ENCODE measurements at places on chromosomes 4 and X.

- no peak for DNase-seq
Observed at GRCh38 chr4:566508-567295, 9.4 kb downstream of the TMEM271 start.

DNA sequence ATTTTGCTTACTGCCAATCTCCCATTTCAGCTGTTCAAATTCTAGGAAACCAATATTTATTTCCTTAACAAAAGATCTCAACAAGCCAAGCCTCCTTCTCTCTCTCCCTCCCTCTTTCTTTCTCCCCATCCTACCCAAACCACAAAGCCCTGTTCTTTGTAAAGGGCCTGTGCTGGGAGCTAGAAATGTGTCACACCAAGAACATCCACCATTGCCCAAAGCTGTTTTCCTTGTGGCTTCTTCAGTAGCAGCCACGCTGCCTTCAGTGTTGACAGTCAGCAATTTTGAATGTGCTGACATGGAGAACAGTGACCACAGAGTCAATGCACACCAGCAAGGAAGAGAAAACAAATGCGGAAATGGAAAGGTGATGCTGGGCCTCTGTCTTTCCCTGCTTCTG lies 203.0 kb downstream of the MAML3 start:
- DNase-seq, result peak; percentile 89

- peak; percentile 22 for DNase-seq
Observed at GRCh38 chr4:54660591-54660990, 2.8 kb downstream of the KIT start.

GRCh38 chrX:103428525-103428924 lies 52.2 kb downstream of the BEX3 start:
- no peak for DNase-seq

DNA sequence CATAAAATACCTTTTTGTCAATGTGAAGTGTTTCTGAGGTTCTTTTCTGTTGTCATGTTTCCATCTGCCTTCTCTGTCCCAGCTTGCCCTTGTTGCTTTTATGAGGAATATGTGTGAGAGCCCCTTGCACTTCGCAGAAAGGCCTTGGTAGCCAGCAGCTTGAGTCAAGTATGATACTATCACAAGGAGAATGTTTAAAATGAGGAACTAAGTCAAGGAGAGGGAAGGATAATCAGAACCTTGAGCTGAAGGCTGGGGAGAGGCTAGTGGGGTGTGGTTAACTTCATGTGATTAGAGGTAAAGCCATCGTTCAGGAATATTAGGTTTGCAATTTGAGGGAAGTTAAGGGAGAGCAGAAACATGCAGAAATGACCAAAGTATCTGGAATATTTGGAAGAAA lies 12.7 kb downstream of the PGK1 start:
- no peak for DNase-seq

GRCh38 chr4:153161226-153161963 lies 42.8 kb upstream of the TRIM2 start:
- DNase-seq, result peak; percentile 54

DNA sequence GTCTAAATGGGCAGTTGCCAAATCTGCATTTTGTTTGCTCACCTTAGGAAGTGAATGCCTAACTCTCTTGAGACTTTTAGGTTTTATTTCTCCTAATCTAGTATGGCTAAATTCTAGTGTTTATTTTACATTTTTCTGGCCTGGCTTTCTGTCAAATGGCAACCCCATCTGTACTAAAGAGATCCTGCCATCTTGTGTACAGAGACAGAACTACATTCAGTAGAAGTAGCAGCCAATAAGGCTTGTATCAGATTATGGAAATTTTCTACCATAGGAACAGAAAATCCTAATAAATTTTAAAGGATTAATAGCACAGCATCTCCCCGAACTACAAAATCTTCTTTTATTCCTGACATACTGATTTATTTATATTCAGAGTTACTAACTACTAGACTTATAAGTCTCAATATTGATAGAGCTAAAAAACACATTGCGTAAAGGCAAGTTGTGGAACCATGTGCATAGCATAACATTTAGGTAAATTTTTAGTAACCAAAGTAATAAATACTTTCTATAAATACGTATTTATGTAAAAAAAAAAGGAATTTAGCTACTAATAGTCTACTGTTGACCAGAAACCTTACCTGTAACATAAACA lies 45.5 kb downstream of the TMEM144 start:
- DNase-seq, result peak; percentile 55

DNA sequence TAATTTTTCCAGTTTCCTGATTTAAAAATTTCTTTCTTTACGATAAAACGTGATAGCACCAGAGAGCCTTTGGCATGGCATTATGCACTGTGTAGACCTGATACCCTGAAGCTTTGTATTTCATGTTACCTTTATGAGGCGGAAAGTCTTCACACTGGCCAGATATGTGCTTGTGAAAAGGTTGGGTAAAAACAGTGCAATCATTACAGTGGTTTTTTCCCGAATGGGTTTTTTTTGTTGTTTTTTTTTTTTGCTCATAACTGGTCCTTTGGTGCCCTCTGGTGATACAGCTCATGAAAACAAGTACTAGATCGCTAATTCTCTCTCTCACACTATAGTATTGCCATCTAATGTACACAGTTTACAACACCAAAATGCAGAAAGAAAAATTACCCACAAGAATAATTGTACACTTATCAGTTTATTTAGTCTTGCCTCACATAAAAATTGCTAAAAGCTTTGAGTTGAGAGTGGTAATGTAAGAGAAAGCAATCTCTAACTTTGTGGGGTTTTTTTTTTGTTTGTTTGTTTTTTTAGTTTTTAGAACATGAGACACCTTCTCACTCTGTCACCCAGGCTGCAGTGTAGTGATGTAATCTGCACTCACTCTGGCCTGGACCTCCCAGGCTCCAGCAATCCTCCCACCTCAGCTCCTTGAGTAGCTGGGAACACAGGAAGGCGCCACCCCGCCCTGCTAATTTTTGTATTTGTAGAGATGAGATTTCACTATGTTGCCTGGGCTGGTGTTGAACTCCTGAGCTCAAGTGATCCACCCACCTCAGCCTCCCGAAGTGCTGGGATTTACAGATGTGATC lies 21.3 kb downstream of the SPCS3 start:
- DNase-seq, result peak; percentile 67

DNA sequence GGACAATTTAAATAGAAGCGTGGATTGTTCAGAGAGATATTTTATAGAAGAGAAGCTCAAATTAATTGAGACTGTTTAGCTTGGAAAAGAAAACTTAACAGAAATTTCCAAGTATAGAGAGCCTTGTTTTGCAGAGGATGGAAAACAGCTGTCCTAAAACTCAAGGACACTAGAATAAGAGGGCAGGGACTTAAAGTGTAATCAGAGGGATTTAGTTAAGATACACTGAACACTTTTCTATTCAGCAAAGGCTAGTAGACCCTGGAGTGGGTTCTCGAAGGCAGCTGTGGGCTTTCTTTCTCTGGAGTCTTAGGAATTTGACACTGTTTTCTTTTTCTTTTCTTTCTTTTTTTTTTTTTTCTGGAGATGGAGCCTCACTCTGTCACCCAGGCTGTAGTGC lies 92.7 kb upstream of the ARX start:
- DNase-seq, result no peak

DNA sequence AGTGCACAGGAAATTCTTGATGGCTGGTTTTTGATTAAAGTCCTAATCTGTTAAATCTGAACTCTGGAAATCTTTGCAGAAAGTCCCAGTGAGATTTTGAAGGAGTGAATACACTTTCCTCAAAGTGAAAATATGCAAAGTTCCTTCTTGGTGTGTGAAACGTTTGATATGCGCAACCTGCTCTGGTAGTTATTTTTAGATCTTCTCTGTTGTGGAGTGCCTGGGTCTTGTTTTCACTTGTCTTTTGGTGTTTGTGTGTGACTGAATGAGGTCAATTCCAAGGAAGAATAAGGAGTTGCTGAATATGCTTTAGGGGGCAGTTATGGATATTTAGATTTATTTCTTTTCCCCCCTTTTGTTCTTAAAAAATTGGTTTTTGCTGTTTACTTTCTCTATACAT lies 41.7 kb downstream of the SCML1 start:
- no peak for DNase-seq

DNA sequence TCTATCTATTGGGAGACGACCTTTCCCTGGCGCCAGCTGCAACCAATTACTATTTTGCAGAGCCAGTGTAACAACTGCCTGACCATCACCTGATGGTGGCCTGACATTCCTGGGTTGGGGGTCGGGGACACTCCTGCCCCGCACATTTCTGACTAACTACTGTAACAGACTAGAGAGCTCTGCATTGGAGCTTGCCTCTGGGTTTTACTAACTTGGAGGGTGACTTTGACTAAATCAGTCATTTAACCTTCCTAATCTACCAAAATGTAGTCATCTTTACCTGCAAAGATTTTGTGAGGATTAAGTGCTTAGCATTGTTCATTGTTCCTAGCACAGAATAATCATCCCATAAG lies 37.5 kb upstream of the ABCG2 start:
- no peak for DNase-seq

- DNase-seq, result no peak
Observed at GRCh38 chr4:13942977-13943376, 315.5 kb upstream of the BOD1L1 start.

GRCh38 chr4:88162626-88163025 lies 4.2 kb upstream of the ABCG2 start:
- no peak for DNase-seq

- DNase-seq, result peak; percentile 28
Observed at GRCh38 chr4:82430964-82431745, 765 bp downstream of the ENOPH1 start.

GRCh38 chr4:9923195-9923812 lies 98.0 kb downstream of the SLC2A9 start:
- no peak for DNase-seq

GRCh38 chr4:184500748-184501589 lies 26.6 kb upstream of the IRF2 start:
- no peak for DNase-seq

- no peak for DNase-seq
Observed at GRCh38 chrX:16143968-16144367, 20.6 kb downstream of the GRPR start.

DNA sequence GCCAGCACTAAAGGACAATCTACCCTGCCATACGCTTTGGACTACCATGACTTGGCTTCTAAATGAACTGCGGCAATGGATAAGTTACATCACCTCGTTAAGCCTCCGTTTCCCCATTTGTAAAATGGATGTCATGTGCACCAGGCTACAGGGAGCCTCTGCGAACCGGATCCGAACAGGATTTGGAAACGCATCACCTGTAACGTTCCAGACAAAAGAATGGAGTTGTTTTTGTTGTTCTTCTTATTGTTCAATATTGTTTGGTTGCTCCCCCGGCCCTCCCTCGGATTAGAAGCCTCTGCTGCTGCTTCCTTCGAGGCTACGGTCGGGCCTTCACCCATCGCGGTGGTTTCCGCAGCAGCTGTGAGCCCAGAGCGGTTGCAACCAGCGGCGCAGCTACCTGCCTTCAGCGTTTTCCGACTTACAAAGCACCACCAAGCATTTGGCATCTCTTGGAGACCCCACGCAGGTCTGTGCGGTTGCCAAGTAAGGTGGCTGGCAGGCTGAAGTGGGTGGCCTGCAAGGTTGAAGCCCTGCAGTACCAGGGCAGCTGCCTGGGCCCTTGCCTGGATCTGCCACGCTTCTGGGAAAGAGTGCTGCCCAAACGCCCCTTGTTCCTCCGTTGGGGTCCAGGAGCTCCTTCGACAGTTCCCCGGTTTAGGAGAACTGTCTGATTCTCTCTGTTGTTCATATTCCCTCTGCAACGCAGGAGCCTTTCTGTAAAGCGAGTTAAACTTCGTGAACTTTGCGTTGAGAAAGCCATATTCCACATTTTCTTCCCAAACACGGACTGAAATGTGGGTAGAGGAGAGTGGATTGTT lies 7.1 kb downstream of the NKX3-2 start:
- DNase-seq, result no peak

DNA sequence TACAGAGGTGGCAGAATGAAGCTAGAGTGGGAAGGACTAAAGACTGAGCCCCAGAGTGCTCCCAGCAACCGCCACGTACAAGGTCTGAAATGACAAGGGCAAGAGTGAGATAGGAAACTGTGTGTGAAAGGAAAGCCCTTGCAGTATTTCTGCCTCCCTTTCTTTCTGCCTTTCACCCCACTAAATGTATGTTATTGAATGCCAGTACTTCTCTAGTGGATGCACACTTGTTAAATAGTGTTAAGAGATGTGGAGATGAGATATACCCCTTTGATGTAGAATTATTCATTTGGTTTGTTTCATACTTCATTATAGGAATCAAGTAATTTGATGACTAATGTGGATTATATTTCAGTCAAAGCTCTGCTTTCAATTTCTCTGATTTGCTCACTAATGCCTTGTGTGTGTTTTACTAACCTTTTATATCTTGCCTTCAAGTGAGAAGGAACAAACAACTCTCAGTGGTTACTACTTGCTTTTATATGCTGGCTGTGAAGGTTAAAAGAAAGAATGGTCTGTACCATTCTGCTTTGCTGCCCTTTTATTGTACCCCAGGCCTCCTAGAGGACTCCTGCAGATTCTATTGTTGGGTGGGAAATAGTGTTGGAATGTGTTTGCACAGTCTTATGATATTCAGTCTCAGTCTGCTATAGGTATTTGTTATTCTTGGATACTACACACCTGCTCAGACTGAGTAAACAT lies 8.0 kb upstream of the ANXA3 start:
- DNase-seq, result no peak

DNA sequence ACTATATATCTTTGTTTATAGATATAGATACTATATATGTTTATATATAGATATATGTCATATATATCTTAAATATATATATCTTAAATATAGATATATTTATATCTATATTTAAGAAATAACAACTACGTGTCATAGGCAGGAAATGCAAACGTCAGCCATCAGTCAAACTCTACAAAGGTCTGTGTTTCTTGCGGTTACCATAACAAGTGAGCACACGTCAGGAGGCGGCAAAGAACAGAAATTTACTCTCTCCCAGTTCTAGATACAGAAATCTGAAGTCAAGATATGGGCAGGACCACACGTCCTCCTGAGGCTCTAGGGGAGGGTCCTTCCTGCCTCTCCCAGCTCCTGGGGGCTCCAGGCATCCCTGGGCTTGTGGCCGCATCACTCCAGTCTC lies 6.5 kb downstream of the PLCXD1 start:
- no peak for DNase-seq

DNA sequence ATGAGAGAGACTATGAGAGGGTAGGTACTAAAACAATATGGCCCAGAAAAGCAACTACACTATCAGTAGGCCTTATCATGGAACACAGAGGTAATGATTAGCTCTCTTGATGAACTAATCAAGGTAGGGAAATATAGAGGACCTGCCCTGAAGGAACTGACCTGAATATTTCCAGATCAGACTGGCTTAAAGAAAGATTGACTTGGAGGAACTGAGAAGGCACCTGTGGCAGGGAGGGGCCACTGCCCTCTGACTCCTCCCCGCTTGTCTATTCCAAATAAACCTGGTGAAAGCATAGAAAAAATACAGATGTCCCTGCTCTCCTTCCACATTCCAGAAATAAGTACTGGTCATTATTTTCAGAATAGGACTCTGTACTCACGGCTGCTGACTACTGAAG lies 5.5 kb downstream of the RPS6KA6 start:
- no peak for DNase-seq

GRCh38 chr4:98908703-98909262 lies 20.1 kb downstream of the EIF4E start:
- no peak for DNase-seq

All from fibroblast of skin of scalp (primary cell).